GM12892 (cell line): ENCODE measurements at places on chromosomes 4 and X.

- DNase-seq: no peak
Measured at GRCh38 chr4:95506264-95506663, 42.5 kb downstream of the UNC5C start.

DNA sequence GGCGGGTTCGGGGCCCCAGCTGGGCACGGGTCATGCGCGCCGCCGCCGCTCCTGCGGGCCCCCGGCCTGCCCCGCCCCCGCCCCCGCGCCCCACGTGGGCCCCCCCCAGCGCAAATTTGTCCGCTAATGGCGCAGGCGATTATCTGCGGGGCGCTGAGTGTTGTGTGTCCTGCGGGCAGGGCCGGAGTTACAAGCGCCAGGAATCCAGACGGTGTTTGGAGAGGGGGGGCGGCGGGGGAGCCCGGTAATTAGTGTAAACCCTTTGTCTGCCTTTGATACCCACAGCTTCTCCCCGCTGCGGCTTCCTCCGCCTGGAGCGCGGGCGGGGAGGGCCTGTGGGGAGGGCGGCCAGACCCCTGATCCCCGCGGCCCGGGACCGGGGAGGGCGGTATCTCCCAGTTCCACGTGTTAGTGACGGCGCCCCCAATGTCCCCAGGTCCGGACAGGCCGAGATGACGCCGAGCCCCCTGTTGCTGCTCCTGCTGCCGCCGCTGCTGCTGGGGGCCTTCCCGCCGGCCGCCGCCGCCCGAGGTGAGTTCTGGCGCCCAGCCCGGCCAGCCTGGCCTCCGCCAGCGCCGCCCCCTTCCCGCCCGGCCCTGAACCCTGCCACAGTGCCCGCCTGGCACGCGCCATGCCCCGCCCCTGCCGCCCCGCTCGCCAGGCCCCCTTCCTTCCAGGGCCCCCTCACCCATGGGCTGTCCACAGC, 761 bp downstream of the FGFRL1 start:
- DNase-seq: no peak

DNA sequence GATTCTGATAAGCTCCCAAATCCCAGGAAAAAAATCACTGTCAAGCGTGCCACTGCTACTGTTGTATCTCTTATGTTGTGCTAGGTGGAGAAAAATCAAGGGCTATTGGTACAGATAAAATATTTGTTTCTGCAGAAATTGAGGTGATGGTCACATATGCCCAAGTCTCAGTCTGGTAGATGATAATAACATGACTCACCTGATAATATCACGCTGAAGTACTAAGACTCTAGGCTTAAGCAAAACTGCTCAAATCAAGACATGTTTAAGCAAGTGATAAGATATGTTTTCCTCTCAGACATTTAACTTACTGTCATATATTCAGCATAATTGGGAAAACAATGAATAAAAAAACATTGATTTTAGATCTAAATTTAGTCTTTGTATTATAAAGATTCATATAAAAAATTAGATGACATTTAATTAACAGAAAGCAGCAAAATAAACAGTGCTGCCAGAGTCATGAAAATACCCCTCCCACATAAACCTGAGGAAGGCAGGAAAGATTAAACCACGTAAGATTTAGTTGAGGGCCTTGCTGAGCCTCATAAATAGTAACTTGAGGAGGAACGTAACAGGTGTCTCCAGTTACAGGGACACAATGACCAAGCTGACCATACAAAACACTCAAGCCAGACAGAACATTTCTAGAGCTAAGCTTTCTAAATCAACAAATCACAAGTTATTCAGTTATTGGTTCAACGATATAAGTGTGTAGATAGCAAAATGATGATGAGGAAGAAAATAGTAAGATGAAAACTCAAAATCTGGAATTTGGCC, 143.5 kb downstream of the CHM start:
- no peak for DNase-seq

- no peak for DNase-seq
Measured at GRCh38 chr4:9976781-9977180, 44.5 kb downstream of the SLC2A9 start.

DNA sequence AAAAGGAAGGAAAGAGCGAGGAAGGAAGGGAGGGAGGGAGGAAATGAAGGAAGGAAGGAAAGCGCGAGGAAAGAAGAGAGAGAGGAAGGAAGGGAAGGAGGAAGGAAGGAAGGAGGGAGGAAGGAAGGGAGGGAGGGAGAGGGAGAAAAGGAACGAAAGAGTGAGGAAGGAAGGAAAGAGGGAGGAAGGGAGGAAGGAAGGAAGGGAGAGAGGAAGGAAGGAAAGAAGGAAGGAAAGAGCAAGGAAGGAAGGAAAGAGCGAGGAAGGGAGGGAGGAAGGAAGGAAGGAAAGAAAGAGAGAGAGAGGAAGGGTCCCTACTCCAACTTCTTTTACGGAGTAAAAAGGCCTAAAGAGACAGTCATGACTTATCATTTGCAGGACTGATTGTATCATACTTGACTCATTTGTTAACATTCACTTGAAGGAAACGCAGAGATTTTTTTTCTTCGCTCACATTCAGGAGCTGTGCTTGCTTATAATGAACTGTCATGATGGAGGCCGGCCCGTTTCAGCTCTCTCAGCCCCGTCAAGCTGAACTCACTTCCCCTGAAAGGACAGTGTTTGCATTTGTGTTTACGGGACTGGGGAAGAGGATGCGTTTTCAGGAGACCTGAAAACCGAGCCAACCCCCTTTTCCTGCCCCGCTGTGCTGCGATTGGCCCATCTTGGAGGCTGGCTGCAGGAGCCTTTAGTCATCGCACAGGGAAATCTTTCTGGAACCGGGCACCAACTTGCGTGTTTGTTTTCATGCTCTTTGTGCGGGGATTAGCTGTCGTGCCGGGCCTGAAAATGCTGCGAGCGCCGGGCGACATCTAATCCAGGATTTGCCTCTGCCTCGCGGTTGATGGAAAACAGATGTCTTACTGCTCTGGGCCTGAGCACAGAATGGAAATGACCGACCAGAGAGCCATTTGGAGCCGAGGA, 17.8 kb downstream of the TRIM2 start:
- peak; percentile 16 for DNase-seq
